ENCODE measurements at places on chromosomes 11 and 22.

GRCh38 chr11:57111619-57112018, 70.1 kb upstream of the LRRC55 start:
- no peak for DNase-seq

DNA sequence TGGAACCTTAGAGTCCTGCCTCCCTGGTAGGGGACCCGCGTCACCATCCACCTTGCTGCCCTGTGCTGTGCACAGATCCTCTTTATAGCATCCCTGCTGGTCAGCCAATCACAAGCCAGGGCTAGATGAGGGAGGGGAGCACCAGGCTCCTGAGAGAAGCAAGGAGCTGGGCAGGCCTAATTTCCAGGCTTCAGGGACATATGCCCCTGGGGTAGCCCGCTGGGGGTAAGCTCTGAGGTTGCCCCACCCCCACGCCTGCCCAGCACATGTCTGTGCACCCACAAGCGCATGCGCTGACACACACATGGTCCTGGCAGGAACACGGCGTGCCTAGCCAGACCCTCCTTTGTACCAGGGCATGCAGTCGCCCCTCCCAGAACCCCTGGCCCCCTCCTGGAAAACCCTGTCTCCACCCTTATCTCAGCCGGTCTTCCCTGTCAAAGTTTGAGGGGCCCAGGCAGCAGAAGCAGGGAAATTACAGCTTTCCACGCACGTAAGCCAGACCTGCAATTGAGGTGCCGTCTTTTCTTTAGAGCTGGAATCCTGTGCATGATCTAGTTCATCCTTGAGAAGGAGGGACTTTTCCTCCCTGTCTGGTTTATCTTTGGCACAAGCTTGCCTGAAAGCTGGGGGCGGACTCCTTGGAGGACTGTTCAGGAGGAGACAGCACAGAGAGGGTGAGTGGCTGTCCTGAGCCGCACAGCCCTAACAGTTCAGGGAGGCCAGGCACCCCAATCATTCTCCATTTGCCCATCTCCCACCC, 2.1 kb downstream of the SSTR3 start:
- no peak for DNase-seq

DNA sequence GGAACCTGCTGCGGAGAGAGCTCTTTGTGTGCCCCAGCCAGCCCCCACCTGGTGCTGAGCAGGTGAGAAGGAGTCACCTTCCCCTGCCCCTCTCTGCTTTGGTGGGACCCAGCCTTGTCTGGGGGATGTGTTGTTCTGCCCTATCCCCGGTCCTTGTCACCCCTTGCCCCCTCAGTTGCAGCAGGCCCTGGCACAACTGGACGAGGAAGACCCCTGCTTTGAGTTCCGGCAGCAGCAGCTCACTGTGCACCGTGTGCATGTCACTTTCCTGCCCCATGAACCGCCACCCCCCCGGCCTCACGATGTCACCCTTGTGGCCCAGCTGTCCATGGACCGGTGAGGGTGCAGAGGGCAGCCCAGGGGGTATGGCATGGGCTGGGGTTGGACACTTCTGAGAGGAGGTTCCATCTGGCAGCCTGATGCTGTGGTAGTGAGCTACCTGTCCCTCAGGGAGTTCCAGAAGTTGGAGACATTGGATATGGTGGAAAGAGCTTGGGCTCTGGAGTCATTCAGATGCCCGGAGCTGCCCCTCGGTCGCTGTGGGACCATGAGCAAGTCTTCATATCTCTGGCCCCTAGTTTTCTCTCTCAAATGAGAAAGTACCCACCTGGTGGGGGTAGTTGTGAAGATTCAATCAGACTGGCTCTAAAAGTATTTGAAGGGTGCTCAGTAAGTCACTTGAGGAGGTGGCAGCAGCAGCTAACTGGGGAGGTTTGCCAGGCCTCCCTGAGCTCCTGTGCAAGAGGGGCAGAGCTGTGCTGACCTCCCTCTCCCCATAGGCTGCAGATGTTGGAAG, 4.3 kb downstream of the LARGE2 start:
- DNase-seq: no peak

- DNase-seq: no peak
Observed at GRCh38 chr11:34938611-34939010, 22.2 kb downstream of the PDHX start.

GRCh38 chr11:27213232-27213660, 149.8 kb downstream of the CCDC34 start:
- DNase-seq: no peak

- peak; percentile 86 for DNase-seq
Observed at GRCh38 chr11:1852877-1853276, at the start of gene LSP1. LSP1 (plus strand) TSS chr11:1853084; CDS start chr11:1853145, 61 bp downstream.

GRCh38 chr11:105588001-105588400, 21.9 kb upstream of the GRIA4 start:
- no peak for DNase-seq

- DNase-seq: peak; percentile 56
Observed at GRCh38 chr22:41524809-41525449, 19.3 kb downstream of the POLR3H start.

DNA sequence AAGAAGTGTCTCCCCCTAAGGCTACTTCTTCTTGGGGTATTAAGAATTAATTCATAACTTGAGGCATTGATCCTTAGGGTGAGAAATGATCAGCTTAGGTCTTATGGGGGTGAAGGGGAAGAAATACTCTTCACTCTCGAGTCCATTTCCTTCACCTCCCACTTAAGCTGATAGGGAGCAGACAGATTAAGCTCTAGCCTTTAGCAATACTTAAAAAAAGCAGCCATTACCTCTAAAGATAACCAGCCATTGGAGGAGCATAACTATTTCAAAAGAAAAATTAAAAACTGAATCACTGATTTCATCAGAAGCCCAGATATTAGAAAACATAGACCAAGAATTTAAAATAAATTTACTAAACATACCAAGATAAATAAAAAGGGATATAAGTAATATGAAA, 60.5 kb downstream of the ENTHD1 start:
- no peak for DNase-seq

DNA sequence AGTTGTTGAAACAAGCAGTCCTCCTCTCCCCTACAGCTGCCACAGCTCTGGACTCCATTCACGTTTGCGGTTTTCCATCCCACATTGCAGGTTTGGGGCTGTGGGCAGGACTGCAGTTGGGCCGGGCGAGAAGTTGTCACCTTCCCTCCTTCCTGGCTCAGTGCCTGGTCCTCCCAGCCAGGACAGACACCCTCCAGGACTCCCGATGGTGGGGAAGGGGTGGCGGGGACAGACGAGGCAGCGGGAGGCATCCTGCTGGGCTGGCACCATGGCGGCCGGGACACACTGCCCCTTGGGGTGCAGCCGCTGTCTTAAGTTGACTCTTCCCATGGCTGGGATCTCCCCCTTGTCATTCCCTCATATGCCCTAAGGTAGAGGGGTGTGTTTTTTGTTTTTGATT, 615.2 kb downstream of the BRD1 start:
- DNase-seq: no peak

DNA sequence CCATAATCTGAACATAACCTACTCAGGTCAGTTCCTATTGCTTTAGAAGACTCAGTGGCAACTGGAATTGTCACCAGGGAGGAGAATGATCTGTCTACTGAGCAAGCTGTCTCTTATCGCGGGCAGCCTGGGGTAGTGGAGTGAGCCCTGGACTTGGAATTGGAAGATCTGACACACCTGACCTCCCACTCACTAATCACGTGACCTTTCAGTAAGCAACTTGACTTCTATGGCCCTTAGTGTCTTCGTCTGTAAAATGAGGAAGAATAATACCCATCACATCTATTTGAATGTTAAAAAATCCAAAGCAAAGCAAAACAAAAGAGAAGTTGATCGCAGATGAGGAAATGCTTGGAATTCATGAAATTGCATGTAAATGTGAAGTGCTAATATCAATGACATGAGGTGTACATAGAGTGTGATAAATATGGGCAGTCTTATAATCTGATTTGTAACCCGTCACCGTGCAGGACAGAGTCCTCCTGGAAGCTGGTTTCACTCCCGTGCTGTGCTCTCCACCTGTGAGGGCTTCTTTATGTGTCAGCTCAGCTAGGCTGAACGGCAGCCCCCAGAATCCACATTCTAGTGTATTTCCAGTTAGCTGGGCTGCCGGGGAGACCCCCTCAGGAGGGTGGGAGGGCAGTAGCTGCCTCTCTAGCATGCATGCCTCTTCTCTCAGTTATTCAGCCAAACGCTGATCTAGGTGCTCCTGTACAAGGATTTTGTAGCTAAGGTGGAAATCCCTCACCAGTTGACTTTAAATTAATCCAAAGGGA, 482.9 kb downstream of the OPCML start:
- no peak for DNase-seq

DNA sequence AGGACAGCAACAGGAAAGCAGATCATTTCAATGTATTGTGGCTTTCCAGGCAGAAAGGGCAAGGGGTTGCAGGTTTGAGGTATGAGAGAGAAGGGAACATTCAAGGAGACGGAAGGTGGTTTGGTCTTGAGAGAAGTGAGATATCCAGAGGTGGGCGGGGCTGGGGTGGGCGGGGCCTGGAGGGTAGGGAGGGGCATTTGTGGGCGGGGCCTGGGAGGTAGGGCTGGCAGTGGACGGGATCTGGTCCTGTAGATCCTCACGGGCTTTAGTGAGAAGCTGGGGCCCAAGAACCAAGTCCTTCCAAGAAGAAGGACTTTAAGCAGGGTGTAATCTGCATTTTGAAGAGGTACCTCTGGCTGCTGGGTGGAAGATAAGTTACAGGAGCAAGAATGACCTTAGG, 199.2 kb downstream of the MN1 start:
- DNase-seq: no peak

DNA sequence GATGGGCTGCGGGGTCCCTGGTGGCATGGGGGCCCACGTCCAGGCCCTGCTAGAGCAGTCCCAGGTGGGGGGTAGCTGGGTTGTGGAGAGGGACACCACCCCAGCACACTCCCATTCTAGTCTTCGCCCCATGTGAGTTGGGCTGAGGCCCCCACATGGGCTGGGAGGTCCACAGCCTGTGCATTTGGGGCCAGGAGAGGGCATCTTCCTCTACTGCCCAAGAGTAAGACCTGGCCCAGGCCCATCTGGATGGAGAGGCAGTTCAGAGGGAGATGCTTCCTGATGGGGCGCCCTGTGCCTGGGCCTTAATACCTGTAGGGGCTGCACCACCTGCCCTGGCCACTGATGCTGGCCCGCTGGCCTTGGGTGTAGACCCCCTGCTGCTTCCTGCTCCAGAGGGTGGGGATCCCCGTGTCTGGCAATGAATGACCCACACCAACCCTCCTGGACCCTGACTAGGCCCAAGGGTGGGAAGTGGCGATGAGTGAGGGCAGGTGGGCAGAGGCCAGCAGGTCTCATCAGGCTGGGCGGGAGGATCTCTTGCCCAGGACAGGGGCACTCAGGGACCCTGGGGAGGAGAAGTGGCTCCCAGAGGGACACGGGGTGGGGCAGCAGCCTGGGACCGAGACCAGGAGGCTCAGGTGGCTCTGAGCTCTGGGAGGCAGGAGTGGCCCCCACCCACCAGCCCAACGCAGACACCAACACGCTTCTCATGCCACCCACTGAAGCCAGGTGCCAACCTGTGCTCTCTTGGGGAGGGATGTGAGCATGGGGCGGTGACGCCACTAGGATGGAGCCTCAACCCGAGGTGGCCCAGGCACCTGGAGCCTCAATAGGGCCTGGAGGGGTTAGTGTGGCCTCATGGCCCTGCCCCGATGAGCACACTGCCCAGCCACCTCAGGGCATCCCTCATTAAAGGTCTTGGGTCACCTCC, 17.4 kb upstream of the GNB1L start:
- DNase-seq: peak; percentile 2

DNA sequence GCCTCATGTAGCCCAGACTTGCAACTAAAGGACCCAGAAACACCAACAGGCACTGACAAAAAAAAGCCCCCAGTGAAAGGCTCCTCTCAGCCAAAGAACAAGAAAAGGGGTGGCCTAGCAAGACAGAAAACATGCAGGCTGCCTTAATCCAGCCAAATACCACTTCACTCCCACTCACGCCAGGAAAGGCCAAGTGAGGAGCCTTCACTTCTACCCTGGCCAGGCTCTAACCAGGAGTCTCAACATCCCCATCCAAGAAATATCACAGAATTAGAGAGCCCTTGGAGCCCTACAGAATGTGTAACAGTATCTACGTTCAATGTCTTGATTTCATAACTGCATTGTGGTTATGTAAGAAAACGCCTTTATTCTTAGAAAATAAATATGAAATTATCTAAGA, 149.0 kb downstream of the APOL5 start:
- DNase-seq: no peak

DNA sequence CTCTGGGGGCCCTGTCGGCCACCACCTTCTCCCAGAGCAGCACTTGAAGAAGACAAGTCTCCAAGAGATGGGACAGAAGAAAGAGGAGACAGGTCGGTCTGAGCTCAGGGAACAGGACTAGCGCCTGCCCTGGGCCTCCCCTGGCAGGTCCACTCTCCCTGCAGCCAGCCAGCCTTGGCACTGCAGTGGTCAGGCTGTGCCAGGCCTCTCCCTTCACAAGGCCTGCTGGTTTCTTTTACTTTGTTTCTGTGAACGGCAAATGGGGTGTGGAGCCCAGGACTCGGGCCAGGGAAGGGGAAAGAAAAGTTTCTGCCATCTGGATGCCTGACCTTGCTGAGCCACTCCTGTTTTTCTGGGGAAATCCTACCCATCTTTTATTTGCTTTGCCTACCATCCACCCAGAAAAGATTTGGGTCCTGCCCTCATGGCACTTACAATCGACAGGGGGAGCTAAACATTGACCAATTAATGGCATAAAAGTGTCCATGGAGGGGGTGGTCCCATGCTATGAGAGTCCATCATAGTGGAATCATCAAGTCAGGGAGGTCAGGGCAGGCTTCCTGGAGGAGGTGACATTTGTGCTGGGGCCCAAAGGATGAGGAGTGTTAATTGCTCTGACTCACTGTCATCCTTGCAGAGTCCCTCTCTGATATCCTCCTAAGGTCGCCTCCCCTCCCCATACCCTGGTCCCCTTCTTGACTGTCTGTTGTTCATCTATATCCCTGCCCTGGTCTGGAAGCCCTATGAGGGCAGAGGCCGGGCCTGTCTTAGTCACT, 65.2 kb downstream of the NFAM1 start:
- no peak for DNase-seq

DNA sequence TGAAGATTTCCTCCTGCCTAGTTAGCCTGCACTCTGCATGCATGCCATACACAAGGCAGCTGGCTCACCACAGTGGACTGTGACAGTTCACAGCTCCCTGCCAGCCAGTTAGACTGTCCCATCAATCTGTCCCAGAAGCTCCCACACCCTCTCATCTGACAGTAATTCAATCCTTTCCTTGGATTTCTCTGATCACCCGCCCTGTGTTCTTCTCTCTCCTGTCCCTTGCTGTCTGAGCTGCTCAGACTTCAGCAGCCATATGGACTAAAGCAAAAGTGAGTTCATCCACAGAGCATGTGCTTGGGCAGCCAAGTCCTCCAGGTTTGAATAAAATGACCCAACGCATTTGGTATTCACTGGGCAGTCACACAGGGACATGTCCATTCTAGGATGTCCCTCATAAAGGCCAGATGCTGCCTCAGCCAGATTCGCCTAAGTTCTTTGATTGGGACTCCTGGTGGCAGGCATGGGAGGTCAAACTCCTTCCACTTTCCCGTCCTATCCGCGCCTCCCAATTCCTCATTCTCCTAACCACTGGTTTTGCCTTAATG, 54.5 kb upstream of the ZBTB44 start:
- no peak for DNase-seq

Measured in activated gamma-delta T cell treated with Interleukin-2 at 50 U/mL for 16 hours (primary cell).